ENCODE measurements at places on chromosomes 7 and 10.

- DNase-seq, result no peak
Measured at GRCh38 chr7:29139191-29139590, 7.1 kb downstream of the CPVL start.

- no peak for DNase-seq
Measured at GRCh38 chr10:132827861-132828539, 42.1 kb upstream of the NKX6-2 start.

DNA sequence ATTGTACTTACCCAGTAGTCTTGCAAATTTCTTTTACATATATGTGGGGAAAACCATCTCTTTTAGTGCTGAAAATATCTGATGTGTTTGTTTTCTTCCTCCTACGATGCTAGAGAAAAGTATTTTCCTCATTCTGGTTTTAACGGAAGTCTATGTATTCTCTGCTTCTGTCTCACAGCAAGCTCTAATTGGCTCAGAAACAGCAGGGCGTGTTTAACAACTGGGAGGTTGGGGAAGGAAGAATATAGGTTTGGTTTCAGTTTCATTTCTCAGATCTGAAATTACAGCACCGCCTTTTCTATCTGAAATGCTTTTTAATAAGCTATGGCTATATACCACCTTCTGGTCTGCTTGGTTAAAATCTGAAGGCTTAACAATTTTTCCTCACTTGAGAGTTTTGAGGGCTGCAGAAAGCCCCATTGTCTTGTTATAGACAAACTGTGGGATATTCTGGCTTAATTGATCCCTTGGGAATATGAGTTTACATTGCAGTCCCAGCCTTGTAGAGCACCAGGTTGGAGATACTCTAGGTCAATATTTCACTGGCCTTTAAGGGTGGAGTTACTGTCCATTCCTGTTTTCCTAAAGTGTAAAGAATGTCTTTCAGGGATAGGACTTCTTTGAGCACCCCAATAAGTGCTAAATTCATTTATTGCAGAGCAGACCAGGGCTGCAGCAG lies at the start of gene SAMD9:
TSS of gene SAMD9 (minus strand) at position 128 of the 679 bp plus-strand sequence. CDS start 11,882 bp downstream, outside the sequence.
- DNase-seq, result peak; percentile 44

- no peak for DNase-seq
Measured at GRCh38 chr10:37301271-37301670, 175.9 kb downstream of the ANKRD30A start.

- no peak for DNase-seq
Measured at GRCh38 chr10:5078547-5079180, 15.6 kb upstream of the AKR1C3 start.

GRCh38 chr7:100586266-100587025 lies at the start of gene FBXO24:
Gene FBXO24, plus strand, starts transcription at chr7:100586328. Its CDS starts 298 bp downstream, at chr7:100586626.
- peak; percentile 100 for DNase-seq

- peak; percentile 37 for DNase-seq
Measured at GRCh38 chr10:60032723-60033122, 126.4 kb upstream of the CCDC6 start.

DNA sequence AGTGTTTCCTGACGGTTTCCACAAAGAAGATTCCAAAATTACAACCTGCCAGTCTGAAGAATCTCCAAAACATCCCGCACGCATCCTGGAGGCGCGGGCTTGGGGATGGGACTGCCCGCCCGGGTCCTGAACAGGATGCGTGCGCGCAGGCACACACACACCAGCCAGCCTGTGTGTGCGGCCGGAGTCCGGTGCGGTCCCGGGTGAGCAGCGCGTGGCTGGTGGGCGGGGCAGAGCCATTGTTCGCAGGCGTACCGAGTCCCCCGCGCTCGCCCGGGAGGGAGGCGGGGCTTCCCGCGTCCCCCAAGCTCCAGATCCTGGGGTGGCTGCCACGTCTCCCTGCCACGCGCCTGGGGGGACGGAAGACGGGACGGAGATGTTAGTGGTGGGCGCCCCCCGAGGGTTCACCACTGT lies 675 bp upstream of the SCD start:
- peak; percentile 73 for DNase-seq

DNA sequence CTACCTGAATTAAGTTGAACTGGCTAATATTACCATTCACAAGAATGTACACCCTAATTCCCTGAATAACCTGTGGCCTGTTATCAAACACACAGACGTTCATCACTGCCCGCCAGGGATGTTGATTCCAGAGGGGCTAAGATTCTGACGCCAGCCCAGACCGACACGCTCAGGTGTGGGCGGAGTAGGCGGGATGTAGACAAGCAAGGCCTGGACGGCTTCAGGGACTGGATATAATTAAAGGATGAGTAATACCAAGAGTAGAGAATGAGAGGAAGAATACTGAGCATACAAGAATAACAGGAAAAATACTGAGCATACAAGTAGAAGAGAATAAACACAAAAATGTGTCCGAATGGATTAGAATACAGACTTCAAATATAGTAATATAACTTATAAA lies 29.0 kb downstream of the CUBN start:
- no peak for DNase-seq

GRCh38 chr10:122013311-122013780 lies 24.4 kb downstream of the TACC2 start:
- DNase-seq, result no peak

- DNase-seq, result no peak
Measured at GRCh38 chr7:50329775-50330174, 25.3 kb downstream of the IKZF1 start.

GRCh38 chr7:79008786-79009185 lies 444.7 kb downstream of the MAGI2 start:
- DNase-seq, result no peak

DNA sequence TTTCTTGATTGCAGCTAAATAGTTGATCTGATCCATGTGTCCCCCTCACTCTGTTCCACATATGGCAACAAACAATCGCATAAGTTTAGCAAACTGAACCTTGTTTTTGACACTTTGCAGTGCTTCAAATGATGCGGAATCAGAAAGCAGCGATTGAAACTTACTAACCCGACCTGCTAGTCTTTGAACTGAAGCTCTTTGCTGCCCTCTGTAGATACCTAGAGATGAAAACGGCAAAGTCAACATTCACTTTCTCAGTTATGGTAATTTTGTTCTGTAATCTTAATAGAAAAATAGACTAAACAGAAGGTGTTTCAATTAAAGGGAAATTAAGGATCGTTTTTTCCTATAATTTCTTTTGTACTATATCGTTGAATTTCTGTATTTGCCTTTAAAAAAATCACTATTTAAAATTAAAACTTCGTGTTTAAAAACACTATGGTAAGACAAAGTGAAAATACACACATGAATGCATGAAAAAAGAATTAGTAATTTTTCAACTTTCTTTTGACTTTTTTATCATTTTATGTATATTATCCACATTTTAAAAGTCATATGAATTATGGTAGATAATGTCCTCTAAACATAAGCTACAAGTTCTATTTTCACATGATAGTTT lies 276.5 kb downstream of the MAGI2 start:
- peak; percentile 11 for DNase-seq

DNA sequence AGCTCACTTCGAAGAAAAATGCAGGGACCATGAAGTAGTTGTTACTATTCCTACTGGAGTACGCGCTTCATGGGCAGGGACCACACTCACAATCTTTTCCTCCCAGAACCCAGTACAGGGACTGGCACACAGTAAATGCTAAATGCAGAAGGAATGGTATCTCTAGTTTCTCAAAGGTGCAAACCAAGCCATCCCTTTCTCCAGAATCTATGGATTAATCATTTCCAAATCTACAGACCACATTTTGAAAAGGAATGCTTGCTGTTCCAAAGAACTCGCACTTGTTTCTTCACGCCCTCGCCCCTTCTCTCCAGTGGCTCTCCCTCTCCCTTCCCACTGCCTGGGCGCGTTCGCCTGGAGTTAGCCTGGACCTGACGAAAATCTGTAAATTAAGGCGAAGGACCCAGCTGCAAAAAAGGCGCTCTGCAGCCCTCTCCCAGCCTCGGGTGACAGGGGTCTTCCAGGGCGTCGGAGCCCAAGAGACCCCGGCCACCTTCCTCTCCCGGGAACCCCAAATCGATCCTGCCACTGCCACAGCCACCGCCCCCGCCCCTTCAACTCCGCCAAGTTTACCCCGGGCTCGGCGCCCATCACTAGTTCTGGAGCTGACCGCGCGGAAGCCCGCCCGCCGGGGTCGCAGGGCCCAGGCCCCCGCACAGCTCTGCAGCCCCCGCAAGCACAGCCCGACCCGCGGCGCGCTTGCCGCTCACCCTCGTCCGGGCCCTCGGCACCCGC lies 527 bp downstream of the PDIA4 start:
- no peak for DNase-seq

- DNase-seq, result no peak
Measured at GRCh38 chr7:25358926-25359325, 130.6 kb upstream of the NPVF start.

DNA sequence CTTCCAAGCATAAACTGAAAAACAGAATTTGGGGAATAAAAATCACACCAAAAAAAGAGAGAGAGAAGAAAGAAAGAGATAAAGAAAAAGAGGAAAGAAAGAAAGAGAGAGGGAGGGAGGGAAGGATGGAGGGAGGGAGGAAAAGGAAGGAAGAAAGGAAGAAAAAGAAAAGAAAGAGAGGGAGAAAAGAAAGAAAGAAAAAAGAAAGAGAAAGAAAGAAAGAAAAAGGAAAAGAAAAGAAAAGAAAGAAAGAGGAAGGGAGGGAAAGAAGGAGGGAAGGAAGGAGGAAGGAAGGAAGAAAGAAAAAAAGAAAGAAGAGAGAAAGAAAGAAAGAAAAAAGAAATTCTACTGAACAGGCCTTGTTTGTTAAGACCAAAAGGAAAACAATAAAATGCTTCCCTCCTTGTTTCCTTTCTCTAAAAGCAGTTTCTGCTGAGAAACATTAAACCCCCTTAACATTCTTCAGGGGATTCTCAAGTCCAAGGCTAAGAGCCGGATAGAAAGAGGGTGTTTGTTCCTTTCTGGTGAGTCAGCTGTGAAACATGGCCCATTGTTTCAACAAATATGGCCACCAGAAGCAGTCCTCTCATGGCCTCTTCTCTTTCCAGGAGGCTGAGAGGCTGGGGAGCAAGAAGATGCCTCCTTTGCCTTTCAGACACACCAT lies 46.9 kb upstream of the GPAM start:
- no peak for DNase-seq

- no peak for DNase-seq
Measured at GRCh38 chr7:109639561-109639960, 1069.9 kb downstream of the DNAJB9 start.

- DNase-seq, result no peak
Measured at GRCh38 chr7:98202367-98203195, 8.7 kb upstream of the BHLHA15 start.

- no peak for DNase-seq
Measured at GRCh38 chr7:139367438-139368155, 7.9 kb downstream of the LUC7L2 start.

DNA sequence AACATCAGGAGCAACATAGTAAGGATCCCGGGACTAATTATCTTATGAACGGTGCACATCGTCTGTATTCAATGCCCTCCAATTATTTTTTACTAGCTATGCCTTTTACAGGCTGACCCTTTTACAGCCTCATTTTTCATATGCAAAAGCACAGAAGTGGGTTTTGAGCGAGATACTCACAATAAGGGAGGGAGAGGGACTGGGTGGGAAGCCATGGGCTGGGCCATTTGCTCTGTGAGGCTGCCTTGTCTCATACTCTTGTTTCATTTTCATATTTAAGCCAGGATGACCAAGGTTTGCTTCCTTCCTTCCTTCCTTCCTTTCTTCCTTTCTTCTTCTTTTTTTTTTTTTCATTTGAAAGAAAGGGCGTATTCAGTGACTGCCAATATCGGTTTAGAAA lies 259.3 kb downstream of the TRIL start:
- no peak for DNase-seq

- DNase-seq, result no peak
Measured at GRCh38 chr7:114710499-114710898, 211.4 kb upstream of the MDFIC start.

- DNase-seq, result no peak
Measured at GRCh38 chr7:113715981-113716856, 202.6 kb downstream of the PPP1R3A start.

GRCh38 chr10:96910488-96911395 lies 78.6 kb downstream of the LCOR start:
- DNase-seq, result peak; percentile 4

GRCh38 chr10:69232252-69232651 lies 12.1 kb downstream of the HKDC1 start:
- peak; percentile 39 for DNase-seq

Measured in skeletal muscle cell (primary cell).